NCI-H2107 (cell line): ENCODE measurements at places on chromosomes 13 and 19.

DNA sequence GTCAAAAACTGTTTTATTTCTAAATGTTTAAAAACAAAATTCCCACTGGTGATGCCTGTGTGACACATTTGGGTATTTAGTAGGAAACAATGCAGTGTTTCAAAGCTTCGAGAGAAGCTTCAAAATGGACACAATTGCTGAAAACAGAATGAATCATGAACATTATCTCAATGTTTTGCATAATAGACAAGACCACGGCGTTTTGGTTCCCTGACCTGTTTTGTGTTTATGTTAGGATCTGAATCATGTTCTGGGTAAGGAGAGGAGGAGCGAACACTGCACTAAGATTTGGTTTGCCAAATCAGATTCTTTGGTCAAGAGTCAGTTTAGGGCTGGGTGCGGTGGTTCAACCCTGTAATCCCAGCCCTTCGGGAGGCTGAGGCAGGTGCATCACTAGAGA is 42.2 kb downstream of the IFT88 start:
- no peak for DNase-seq

DNA sequence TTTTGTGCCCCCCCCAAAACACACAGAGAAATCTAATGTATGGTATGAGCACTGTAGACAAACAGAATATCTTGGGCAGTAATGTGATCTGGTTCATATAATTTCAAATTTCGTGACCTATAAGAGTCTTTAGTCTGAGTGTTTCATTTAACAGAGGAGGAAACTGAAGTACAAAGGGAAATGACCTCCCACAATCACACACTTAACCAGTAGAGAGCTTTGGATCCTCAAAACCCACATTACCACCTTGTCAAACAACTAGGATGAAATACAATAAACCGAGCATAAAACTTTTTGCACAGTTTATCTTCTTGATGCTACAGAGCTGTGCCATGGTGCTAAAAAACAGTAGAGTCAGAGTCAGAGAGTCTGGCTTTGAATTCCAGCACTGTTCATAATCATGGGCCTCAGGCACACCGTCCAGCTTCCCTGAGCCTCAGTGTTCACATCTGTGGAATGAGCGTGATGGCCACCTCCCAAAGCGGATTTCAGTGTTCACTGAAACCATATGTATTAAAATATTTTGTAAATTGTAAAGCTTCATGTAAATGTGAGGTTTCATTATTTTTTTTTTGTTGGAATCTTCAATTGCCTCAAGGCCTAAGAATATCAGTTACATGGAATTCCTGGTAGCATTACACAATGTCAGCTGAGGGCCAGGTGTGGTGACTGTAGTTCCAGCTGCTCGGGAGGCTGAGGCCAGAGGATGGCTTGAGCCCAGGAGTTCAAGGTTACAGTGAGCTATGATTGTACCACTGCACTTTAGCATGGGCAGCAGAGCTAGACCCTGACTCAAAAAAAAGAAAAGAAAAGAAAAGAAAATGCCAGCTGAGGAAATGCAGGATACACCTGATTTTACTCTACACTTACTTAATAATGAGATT is 126.4 kb upstream of the FRY start:
- DNase-seq, result no peak

- DNase-seq, result no peak
Measured at GRCh38 chr19:17116996-17117702, 41.6 kb downstream of the MYO9B start.

DNA sequence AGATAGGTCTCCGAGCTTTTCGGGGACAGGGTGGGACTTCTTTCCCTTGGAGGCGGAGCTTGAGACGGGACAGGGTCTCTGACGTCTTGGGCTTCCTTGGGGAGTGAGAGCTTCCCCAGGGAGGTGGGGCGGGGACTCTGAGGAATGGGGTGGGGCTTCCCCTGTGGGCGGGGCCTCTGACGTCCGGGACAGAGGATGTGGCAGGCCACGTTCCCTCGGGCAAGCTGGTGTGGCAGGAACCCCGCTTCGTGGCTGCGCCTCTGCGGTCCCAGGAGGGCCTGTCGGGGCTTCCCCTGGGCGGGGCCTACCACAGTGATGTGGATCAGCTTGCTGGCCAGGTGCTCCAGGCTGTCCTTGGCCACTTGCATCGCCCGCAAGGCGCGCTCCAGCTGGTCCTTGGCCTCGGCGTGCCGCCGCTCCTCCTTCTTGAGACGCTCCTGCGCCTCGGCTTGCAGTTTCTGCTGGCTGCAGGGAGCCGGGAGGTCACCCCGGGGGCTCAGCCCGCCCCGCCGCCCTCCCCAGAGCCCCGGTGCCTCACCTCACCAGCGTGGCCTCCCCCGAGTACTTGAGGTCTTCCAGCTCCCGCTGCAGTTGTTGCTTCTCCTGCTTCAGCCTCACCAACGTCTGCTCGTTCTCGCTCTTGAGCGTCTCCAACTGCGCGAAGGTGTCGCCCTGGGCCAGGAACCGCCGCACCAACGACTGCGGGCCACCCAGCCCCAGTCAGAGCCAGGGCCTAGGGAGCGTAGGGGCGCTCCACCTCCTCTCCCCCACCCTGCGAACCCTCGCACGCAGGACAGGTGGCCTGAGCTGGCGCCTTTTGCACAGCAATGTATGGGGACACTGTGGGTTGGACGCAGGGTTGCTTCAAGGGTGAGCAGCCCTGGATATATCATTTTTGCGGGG is 3.3 kb upstream of the RGL3 start:
- no peak for DNase-seq

DNA sequence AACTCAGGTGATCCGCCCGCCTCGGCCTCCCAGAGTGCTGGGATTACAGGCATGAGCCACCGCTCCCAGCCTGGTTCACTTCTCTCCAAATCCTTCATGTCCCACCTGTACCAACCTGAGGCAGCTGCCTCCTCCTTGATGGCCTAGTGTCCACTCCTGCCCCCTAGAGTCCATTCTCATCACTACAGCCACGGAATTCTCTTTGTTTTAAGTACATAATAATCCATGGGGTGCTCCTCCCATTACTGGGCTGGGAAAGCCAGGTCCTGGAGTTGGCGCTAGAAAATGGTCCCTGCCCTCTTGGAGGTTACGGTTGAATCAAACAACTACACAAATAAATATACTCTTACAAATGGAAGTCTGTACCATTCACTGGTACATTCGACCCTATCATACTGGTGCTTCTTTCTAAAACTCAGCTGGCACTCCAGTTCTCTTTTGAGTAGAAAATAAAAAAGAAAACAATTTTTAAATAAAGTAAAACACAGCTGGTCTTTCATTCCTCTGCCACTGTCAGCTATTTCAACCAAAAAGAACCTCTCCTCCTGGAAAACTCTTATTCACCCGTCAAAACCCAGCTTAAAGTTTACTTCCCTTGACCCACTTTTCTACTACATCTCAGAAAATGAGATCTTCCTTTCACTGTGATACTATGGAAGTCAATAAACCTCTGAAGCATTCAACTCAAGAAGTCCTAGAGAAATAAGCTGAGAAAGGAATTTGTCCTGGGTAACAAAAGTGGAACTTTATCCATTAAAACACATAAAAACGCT is 22.4 kb upstream of the ARHGEF18 start:
- no peak for DNase-seq

DNA sequence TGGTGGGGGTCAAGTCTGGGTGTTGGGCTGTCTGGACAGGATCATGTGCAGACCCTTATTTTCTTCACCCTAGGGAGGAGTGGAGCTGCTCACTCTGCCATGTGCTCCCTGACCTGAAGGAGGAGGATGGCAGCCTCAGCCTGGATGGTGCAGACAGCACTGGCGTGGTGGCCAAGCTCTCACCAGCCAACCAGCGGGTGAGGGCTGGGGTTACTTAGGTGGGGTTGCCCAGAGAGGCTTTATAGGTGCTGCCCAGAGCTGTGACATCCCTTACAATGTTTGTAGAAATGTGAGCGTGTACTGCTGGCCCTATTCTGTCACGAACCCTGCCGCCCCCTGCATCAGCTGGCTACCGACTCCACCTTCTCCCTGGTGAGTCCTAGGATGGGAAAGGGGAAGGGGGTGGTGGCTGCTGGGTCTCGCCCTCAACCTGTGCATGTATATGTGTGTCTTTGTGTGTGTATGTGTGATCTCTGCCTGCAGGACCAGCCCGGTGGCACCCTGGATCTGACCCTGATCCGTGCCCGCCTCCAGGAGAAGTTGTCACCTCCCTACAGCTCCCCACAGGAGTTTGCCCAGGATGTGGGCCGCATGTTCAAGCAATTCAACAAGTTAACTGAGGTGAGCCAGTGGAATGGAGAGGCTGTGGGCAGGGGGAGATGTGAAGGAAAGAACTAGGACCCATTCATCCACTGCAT is 5.1 kb downstream of the CHMP2A start:
- DNase-seq, result no peak

GRCh38 chr13:96551546-96551945 is 442.7 kb downstream of the OXGR1 start:
- no peak for DNase-seq

GRCh38 chr19:35853038-35853756 is 893 bp upstream of the NPHS1 start:
- no peak for DNase-seq

DNA sequence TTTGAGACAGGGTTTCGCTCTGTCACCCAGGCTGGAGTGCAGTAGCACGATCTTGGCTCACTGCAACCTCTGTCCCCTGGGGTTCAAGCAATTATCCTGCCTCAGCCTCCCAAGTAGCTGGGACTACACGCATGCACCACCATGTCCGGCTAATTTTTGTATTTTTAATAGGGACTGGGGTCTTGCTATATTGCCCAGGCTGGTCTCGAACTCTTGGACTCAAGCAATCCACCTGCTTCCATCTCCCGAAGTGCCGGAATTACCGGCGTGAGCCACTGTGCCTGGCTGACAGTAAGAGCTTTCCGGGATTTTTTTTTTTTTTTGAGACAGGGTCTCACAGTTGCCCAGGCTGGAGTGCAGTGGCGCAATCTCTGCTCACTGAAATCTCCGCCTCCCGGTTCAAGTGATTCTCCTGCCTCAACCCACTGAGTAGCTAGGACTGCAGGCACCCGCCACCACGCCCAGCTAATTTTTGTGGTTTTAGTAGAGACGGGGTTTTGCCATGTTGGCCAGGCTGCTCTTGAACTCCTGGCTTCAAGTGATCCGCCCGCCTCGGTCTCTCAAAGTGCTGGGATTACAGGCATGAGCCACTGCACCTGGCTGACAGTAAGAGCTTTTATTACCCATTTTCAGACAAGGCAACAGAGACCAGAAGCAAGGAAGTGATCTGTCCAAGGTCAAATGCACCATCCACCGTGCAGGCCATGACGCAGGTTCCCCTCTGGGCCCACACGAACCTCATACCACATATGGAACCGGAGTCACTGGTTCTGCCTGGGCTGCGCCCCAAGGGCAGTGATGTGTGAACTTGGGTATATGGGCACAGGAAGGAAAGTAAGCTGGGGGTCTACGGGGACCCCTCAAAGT is 21.0 kb downstream of the RFX1 start:
- DNase-seq, result no peak

DNA sequence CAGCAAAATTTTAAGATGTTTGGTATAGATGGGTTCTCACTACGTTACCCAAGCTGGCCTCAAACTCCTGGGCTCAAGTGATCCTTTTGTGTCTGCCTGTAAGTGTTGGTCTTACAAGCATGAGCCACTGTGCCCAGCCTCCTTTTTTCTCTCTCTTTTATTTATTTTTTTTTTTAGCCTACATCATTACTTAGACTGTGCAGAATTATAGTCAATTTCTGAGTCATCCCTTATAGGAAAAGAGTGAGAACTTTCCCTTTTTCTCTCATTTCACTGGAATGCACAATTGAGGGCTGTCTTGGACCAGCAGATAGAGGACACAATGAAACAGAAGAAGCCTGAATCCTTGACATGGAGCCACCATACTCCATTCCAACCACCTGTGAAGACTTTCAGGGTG is 13.3 kb downstream of the TSKS start:
- no peak for DNase-seq

DNA sequence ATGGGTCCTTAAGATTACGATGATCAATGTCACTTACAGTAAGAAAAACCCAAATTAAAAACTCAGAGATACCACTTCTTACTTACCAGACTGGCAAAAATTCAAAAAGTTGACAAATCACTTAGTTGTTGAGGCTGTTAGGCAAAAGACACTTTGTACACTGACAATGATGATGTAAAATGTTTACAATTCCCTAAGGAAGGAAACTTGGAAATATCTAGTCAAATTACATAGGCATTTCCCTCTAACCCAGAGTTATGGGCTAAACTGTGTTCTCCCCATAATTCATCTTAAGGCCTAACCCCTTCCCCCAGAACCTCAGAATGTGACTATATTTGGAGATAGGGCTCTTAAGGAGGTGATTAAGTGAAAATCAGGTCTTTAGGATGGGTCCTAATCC is 12.0 kb downstream of the TGDS start:
- DNase-seq, result no peak

- no peak for DNase-seq
Measured at GRCh38 chr13:110242615-110243014, 64.3 kb downstream of the COL4A1 start.

GRCh38 chr19:35671818-35672217 is 5.5 kb downstream of the UPK1A start:
- DNase-seq, result no peak

- no peak for DNase-seq
Measured at GRCh38 chr13:110103534-110103933, 203.4 kb downstream of the COL4A1 start.

DNA sequence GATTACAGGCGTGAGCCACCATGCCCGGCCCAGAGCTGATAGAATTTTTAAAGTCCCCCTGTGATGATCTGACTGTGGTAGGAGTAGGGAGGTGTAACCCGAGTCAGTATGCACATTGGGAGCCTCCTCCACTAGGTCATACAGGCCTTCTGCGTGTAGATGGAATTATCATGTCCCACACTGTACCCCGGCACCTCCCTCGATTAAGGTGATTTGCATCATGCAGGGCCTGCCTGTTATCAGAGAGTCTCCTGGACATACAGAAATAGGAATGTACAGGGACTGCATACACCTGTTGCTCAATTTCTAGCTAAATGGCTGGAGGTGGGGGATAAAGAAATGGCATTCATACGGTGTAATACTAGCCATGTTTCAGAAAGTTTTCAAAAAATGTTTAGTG is 922 bp upstream of the ERVK3-1 start:
- no peak for DNase-seq

DNA sequence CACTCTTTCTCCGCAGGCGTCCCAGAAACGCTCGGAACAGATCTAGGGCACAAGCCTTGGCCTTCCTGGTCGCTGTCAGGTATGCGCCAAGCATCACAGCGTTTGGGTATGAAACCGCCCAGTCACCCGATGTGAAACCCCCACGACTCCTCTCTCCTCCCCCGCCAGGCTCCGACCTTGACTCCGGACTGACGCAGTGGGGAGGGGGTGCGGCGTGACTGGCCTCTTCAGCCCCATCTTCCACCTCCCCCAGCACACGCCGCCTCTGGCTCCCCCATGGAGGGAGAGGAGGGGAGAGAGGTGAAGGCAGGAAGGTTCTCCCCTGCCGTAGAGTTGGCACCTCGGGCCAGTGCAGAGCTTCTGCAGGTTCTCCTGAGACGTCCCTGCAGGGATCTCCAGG is 22.0 kb upstream of the ARHGEF7 start:
- no peak for DNase-seq

- DNase-seq, result no peak
Measured at GRCh38 chr19:55418185-55418584, 10.6 kb upstream of the UBE2S start.

GRCh38 chr13:20565115-20565736 is 1.7 kb upstream of the IFT88 start:
- no peak for DNase-seq

- DNase-seq, result no peak
Measured at GRCh38 chr13:48738311-48738710, 84.6 kb downstream of the CYSLTR2 start.
